ENCODE measurements at places on chromosomes 4 and X.

DNA sequence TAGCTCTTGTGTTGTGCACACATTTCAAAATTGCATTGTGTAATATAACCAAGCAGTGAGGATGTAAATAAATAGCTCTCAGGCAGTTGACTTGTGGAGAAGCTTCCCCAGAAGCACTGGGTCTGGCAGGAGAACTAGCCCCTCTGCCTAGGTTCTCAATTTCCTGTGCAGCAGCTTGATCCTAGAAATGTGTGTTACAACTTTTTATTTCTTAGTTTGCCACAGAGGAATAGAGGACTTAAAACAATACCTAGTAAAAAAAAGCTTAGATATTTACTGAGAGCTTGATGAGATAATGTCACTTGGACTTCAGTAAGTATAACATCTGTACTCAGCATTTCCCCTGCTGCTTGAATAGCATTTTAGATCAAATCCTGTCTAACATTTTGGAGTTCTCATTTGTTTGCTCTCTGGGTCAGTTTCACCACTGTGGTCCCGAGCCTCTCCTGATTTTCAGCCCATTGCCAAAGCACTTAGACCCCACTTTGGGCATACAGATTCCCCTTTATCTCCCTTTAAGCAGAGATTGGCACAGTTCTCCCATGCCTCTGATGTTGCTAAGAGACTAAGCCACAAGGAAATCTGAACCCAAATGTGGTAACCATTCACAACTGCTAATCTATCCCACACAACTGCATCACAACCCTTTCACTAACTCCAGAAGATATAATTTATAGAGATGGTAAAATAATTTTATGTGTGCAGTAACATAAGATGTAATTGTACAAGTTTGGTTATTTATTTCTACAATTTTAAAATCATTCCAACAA lies 98.2 kb upstream of the NRK start:
- DNase-seq: no peak

DNA sequence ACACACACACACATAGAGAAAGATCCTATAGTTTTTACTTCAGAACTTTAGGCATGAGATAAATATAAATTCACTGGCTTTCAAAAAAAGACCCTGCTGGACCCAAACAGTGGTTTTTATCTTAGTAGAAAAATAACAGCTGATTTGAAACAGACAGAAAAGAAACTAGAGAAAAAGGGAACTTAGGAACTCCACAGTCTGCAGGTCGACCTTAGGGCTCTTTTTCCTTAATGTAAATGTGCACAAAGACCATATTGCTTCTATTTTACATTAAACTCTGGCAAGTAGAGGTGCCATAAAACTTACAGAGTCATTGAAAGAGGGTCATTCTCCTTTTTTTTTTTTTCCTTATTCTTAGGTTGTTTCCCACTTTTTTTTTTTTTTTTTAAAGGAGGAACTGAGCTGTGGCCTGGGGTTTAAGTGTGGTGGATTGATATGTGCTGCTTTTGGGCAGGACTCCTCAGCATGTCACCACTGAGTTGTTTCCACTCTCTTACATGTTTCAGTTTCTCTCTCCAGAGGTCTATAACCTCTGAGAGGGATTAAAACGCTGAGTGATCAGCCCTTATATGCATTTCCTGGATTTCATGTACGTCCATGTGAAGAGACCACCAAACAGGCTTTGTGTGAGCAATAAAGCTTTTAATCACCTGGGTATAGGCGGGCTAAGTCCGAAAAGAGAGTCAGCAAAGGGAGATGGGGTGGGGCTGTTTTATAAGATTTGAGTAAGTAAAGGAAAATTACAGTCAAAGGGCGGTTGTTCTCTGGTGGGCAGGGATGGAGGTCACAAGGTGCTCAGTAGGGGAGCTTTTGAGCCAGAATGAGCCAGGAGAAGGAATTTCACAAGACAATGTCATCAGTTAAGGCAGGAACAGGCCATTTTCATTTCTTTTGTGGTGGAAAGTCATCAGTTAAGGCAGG lies 70.8 kb upstream of the PACRGL start:
- DNase-seq: no peak

DNA sequence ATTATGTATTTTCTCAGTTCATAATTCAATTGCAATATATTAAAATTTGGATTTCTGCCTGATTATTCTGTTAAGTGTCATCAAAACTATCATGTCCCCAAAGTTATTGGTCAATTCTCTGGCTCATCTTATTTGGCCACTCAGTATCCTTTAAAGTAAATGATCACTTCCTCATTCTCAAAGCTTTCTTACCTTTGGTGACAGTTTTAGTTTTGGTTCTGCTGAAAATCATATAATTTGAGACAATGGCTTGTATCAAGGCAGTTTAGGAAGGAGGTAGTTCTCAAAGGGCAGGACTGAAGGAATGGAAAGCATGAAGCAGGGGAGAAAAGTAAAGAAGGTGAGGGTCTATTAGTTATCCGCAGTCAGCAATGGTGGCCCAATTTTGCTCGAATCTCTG lies 1832.1 kb downstream of the ARAP2 start:
- no peak for DNase-seq

GRCh38 chr4:64200001-64200555 lies 209.2 kb downstream of the TECRL start:
- no peak for DNase-seq

Data from SK-N-MC (cell line).